Activated B cell treated with CpG ODN at 0.5 μM for 24 hours (primary cell): ENCODE measurements at places on chromosomes 6 and 20. TPM values are rescaled to one million over a fixed set of nuclear protein-coding genes. Genes with fewer than 3 reads are reported as not detected.

Gene KHDRBS2
- total RNA-seq: 5.5 and 6.9 TPM in 2 replicates

Gene OR2J3
- total RNA-seq: not detected in 2 replicates

Gene CLDN20
- not detected in 2 replicates for total RNA-seq

- DNase-seq: no peak
These were observed 181.8 kb downstream of the CDH4 start for GRCh38 chr20:61433816-61434215.

- DNase-seq: no peak
These were observed 66.4 kb upstream of the PDE10A start for GRCh38 chr6:165729307-165729936.

Gene STX11
- total RNA-seq: 23.3 and 26.4 TPM in 2 replicates

Gene EYS
- total RNA-seq: not detected in 2 replicates
